T-helper 2 cell (primary cell): ENCODE measurements at places on chromosomes 4 and X.
A peak's percentile ranks its signal among the peaks of the same experiment; 100 is the strongest.

GRCh38 chrX:99384594-99385374, 1025.3 kb downstream of the PCDH19 start:
- no peak for DNase-seq

GRCh38 chr4:7536876-7537275, 102.1 kb upstream of the PSAPL1 start:
- DNase-seq, result no peak

DNA sequence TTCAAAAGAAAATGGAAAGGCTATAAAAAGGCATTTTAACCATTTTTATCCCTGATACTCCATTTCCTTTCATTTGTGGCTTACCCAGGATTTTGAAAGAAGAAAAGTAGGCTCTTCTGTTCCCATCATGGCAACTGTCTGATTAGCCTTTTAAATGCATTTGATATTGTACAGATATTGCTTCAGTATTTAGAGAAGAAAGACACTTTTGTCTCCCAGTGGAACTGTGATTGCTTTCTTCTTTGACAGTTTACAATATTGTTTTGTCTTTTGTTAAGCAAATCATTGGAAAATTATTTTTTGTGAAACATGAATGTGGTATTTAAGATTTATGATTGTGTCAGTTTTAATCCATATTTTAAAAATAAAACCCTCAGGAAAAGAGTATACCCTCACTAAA, 297.4 kb upstream of the TACR3 start:
- DNase-seq, result no peak

DNA sequence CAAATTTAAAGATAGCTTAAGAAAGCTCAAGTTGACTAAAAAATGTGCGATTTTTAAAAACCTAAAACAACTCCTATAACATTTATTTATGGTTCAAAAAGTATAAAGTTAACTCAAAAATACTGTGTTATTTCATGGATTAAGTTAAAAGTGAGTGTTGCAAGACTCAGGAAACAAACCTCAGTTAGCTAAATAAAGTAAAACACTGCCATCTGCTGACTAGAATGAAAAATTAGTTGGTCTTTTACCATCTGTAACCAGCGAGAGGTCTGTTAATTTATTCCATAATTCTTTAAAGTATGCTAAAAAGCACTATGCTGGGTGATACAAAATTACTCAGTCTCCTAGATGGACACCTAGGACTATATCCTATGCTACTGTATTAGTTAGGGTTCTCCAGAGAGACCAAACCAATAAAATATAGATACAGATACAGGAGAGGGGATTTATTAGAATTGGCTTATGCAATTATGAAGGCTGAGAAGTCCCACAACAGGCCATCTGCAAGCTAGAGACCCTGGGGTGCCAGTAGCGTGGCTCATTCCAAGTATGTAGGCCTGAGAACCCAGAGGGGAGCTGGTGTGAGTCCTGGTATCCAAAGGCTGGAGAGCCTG, 4.9 kb upstream of the WDFY3 start:
- DNase-seq, result no peak

DNA sequence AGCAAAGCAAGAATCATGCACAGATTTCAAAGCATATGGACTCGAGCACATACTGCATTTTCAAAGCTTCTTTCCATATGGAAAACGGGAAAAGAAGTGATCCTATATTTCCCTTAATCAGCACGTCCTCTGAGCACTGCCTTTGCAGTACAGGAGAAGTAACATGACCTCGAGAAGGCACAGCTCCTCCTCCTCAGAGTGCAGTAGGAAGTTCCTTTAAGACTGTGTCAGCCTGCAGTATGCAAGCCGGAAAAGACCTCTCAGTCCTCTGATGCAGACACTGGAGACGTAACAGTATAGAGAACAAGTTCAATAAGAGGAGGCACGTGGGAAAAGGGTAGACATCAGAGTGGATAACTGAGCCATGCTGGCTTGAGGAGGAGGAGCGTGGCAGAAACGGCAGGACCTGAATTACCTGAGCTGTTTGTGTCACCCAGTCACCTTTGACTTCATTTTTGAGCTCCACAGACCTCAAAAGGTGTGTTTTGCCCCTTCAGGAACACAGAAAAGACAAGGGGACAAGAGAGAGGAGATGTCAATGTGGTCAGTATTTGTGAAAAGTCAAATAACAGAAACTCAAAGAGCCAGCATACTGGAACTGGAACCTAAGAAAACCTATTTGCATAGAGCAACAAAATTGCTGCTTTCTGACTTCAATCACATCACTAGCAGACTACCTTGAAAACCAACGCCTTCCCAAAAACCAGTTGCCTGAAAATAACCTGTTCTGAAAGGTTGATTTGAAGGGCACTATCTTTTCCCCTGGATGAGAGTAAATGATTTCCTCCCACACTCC, 20.8 kb downstream of the IRF2 start:
- DNase-seq, result peak; percentile 35

- DNase-seq, result no peak
Observed at GRCh38 chrX:148372925-148373324, 127.5 kb upstream of the AFF2 start.

- no peak for DNase-seq
Observed at GRCh38 chr4:148747721-148748268, 305.6 kb upstream of the NR3C2 start.

DNA sequence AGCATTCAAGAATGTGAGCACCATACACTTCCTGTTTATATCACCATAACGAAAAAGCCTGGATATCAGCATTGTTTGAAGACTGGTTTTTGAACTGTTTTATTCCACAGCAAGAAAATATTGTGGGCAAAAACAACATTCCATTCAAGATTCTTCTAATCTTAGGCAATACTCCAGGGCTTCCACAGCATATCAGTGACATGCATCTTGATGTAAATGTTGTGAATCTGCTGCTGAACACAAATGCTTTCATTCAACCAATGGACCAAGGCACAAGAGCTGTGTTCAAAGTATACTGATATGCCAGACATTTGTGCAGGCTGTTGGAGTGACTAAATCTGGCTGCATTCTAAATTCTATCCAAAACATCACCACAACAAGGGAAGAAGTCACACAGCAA, 260.1 kb upstream of the ETNPPL start:
- no peak for DNase-seq

DNA sequence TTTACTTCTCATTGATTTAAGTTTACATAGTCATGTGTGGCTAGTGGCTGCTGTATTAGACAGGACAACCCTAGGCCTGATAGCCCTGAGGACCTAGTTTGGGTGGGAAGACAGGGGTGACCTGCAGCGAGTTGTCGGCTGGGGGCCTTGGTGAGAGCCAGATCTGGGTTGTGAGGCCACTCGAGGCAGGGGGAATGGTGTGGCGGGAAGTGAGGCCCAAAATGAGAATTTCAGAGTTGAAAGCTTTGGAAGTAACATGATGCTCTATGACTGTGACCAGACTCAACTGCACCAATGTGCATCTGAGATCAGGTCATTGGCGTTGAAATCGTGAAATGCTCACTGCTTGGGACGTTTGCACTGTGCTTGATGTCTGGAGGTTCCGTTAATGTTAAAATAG, 72.9 kb downstream of the TBL1X start:
- no peak for DNase-seq

DNA sequence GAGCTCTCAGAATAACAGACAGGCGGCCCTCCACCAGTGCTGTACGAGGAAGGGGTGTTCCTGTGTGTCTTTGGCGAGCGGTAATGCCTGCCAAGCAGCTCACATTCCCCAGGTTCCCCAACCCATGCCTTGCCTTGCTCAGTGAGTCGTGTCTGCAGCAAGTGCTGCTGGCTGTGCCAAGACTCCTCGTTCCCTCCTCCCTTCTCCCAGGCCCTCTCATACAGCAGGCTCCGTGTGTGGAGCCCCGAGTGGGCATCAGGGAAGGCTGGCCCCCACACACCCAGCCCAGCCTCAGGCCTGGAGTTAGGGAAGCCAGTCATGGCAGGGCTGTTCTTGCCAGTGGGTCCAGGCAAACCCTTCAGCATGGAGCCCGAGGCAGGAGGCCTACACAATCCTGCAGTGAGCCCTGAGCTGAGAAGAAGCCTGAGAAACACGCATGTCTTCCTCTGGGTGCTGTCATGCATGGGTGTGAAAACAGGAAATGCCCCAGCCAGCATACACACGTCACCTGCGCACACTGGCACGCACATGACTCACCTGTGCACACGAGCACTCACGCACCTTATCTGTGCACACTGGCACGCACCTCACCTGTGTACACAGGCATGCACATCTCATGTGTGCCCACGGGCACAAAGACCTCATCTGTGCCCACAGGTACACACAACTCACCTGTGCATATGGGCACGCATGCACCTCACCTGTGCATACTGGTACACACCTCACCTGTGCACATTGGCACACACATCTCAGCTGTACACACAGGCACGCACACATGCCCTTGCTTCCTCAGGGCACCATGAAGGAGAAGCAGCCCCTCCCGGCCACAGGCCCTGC, 238.7 kb downstream of the DHRSX start:
- no peak for DNase-seq

DNA sequence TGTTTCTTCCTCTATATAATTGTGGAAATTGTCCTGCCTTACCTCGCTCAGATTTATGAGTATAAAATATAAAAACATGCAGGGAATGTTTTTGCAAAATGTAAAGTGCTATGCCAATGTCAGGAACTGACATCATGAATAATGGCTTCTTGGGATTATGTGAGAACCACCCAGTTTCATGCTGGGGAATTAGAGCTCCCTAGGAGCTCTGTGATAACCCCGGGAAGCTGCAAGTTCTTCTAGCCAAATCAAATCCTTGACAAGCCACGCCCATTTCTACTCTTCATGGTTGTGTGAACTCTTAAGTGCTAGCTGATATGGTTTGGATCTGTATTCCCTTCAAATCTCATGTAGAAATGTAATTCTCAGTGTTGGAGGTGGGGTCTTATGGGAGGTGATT, 85.9 kb upstream of the PAK3 start:
- DNase-seq, result no peak

DNA sequence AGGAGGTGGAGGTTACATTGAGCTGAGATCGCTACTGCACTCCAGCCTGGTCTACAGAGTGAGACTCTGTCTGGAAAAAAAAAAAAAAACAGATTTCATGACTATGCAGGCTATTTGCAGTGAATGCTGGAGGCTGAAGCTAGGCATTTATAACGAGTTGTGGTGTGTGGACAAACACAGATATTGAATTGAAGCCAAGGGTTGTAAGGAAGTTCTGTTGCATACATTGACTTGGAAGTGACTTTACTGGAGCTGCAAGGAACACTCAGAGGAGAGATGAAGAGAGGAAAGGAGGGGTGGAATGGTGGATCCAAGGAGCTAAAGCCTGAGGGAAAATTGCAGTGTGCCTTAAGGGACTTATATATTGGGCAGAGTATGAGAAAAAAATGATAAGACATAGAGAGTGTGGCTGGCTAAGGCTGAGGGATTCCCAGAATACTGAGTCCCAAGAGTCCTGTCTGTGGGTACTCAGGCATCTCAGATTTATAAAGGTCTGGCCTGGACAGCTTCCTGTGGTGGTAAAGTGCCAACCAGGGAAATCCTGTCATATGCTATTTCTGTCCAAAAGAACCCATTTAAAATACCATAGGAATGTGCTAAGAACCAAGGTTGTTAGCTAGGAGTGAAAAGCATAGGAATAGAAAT, 87.8 kb upstream of the GUCY1A1 start:
- DNase-seq, result no peak

- no peak for DNase-seq
Observed at GRCh38 chr4:176238157-176238610, 30.8 kb downstream of the ASB5 start.

- DNase-seq, result no peak
Observed at GRCh38 chrX:29083823-29084222, 496.6 kb downstream of the IL1RAPL1 start.

GRCh38 chr4:41632481-41633073, 94.6 kb downstream of the LIMCH1 start:
- DNase-seq, result no peak

DNA sequence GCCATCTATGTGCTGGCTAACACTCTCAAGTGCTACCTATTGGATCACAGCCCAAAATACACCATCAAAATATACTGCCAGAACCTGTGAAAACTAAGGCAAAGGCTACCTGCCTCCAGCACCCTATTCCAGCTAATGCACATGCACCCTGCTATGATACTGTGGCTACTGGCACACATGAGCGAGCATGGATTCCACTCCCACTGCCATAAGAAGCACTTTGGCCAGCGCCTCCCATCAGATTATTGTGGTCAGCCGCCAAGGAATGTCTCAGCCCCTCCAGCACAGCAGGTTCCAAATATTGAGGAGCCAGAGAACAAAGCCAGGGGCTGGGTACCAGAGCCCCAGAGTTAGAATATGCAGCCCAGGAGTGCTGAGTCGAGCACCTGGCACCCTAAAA, 32.5 kb upstream of the TMPRSS11F start:
- no peak for DNase-seq

- no peak for DNase-seq
Observed at GRCh38 chr4:184444215-184444952, 30.0 kb downstream of the IRF2 start.

GRCh38 chrX:63349307-63349706, 1.8 kb downstream of the SPIN4 start:
- DNase-seq, result no peak

GRCh38 chr4:48962636-48963035, 23.4 kb upstream of the CWH43 start:
- no peak for DNase-seq

DNA sequence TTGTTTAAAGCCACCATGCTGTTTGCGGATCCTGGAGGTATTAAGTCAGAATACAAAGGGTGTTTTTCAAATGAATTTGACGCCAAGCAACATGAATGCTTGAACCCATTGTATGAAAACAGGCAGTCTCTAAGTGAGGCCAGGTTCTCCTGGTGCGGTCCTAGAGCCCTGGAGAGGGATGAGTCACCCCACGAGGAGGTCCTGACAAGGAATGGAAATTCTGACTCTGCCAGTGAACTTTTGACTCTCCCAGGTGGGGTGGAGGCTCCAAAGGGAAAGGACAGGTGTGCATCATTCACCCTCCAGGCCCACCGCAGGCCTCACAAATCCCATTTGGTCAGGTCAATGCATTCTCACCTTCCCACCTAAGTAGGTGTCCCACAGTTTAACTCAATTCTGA, 1.5 kb downstream of the TRIM2 start:
- DNase-seq, result no peak

GRCh38 chrX:1273896-1274295, 5.3 kb downstream of the CSF2RA start:
- DNase-seq, result no peak

GRCh38 chr4:3280466-3280865, 12.4 kb upstream of the RGS12 start:
- no peak for DNase-seq

DNA sequence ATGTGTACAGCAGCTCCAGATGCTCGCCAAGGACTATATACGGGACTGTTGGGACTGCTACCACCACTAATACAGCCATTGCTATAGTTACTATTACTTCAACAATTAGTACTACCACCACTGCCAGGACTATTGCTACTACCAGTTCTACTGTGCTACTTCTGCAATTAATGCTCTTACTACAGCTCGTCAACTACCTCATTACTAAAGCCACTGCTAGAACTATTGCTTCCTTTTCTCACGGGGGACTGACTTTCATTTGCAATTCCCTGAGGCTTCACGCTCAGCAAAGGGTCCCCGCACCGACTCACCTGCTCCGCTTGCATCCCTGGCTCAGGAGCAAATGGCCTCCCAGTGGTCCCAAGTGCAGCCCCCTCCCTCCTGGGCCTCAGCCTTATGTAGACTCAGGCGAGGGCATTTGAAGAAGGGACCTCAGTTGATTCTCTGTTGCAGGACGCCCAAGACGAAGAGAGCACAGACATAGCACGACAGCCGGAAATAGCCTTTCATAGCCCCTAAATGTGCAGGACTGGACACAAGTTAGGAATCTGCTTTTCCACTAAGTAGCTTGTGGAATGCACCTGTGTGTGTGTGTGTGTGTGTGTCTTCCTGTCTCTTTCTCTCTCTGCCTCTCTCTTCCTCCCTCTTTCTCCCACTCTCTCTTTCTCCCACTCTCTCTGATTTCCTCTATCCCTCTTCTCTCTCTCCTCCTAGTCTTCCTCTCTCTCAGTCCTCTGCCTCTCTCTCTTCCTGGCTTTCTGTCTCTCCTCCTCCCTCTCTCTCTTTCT, 294.8 kb downstream of the ASMT start:
- DNase-seq, result no peak
